ENCODE measurements at places on chromosomes 7 and 10. TPM values are rescaled to one million over a fixed set of nuclear protein-coding genes. Genes with fewer than 3 reads are reported as not detected.

DNA sequence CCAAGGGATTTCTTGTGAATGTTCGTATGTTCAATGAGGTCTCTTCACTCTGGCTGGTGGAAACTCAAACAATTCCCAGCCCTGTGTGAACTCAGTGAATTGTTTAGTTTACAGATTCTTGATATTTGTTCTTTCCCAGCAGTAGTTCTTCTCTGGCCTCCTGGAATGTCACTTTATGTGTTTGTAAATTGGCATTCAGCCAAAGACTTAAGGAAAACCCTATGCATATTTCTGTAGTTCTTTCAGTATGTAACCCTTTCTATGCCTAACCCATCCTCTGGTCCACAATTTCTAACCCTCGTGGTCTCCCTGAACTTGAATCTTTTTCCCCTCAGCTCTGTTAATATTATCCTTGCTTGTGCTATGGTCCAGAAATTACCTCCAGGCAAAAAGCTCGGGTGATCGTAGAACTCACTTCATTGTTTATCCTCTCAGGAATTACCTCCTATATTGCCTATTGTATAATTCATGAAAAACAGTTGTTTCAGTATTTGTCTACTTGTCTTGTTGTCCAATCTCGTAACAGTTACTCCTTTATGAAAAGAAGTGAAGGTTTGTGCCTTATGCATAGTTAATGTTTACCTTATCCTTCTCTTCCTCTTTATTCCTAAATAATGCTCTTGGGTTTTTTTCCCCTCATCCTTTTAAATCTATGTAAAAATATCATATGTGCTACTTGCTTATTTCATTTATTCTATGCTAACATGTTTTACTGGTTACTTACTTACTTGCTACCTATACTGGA, 23.7 kb upstream of the AGR3 start:
- no peaks in the 10 kb centered on the region for H3K27me3 ChIP-seq
- DNase-seq: no peak
- no peak overlapping the region for H3K27ac ChIP-seq
- no peaks in the 10 kb centered on the region for H3K4me1 ChIP-seq

GRCh38 chr10:55397777-55398496, 596.9 kb upstream of the PCDH15 start:
- no peak for DNase-seq
- H3K27me3 ChIP-seq: no peaks in the 10 kb centered on the region

- no peak for DNase-seq
- H3K4me3 ChIP-seq: no peak overlapping the region
- H3K27me3 ChIP-seq: no peaks in the 10 kb centered on the region
- H3K36me3 ChIP-seq: no peaks in the 10 kb centered on the region
- no peaks in the 10 kb centered on the region for H3K4me1 ChIP-seq
Measured at GRCh38 chr10:81909453-81909852, 34.5 kb downstream of the NRG3 start.

- peaks cover 14% of the 10 kb centered on the region for H3K27me3 ChIP-seq
- no peaks in the 10 kb centered on the region for H3K4me1 ChIP-seq
- no peaks in the 10 kb centered on the region for H3K36me3 ChIP-seq
- H3K27ac ChIP-seq: no peak overlapping the region
Measured at GRCh38 chr7:112995059-112995824, 91.4 kb downstream of the GPR85 start.

GRCh38 chr7:150358988-150359621, 9.5 kb upstream of the REPIN1 start:
- peaks cover 41% of the 10 kb centered on the region for H3K4me1 ChIP-seq
- H3K4me3 ChIP-seq: no peak overlapping the region
- no peak for DNase-seq
- H3K36me3 ChIP-seq: peaks cover 4% of the 10 kb centered on the region
- no peaks in the 10 kb centered on the region for H3K27me3 ChIP-seq

DNA sequence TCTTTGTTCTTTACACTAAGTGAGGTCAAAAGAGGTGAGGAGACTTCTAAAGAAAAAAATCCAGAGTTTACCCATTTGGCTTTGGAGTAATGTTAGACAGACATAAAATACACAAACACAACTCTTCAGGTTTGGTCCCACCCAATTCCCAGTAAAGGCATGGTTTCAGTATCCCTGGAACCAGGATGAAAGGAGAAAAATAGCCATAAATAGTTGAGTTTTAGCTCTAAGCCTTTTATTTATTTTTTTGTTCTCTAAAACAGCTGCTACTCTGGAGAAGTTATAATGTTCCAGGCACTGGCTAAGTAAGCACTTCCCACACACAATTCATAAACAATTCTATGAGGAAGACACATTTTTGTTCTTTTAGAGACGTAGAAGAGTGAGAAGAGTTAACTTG, 4.0 kb downstream of the ABCB1 start:
- H3K27ac ChIP-seq: no peak overlapping the region
- DNase-seq: no peak
- H3K27me3 ChIP-seq: no peaks in the 10 kb centered on the region
- H3K4me3 ChIP-seq: no peak overlapping the region

GRCh38 chr7:2409745-2410414, 6.5 kb downstream of the CHST12 start:
- DNase-seq: no peak
- peaks cover 4% of the 10 kb centered on the region for H3K36me3 ChIP-seq

DNA sequence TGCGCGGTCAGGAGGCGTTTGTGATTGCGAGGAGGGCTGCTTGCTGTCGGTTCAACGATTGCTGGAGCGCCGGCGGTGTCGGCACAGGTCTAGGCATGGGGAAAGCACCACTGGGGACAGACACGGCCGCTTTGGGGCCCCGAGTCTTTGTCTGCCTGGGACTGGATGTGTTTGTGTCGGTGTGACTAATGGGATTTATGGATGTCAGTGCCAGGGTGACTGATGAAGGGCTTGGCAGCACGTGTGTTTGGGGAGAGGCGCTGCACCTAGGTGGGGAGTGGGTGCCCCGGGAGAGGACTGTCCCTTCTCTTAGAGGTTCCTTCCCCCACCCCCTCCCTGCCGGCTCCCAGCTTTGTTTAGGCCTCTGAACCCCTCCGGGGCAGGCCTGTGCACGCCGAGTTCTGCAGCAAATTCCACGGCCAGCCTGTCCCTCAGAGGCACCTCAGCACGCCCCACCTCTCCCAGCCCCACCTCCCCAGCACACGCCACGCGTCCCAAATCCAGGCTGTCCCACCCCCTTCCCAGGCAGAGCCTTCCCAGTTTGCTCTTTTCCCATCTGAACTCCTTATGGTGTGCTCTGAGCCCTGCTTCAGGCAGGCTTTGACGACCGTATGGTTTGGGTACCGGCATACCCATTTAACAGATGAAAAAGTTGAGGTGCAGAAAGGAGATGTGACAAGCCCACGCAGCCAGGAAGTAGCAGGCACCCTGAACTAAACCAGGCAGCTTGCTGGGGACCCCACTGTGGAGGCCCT, 6.4 kb upstream of the TNRC18 start:
- peaks cover 18% of the 10 kb centered on the region for H3K4me1 ChIP-seq
- no peak for DNase-seq
- H3K4me3 ChIP-seq: no peak overlapping the region
- peaks cover 77% of the 10 kb centered on the region for H3K27me3 ChIP-seq
- H3K36me3 ChIP-seq: peaks cover 5% of the 10 kb centered on the region

- no peaks in the 10 kb centered on the region for H3K27me3 ChIP-seq
- DNase-seq: no peak
- H3K36me3 ChIP-seq: peaks cover 25% of the 10 kb centered on the region
- no peak overlapping the region for H3K4me3 ChIP-seq
Measured at GRCh38 chr7:128755075-128755818, 16.1 kb downstream of the CALU start.

GRCh38 chr10:132151286-132151950, 35.3 kb upstream of the DPYSL4 start:
- H3K27me3 ChIP-seq: no peaks in the 10 kb centered on the region
- H3K27ac ChIP-seq: no peak overlapping the region
- no peaks in the 10 kb centered on the region for H3K36me3 ChIP-seq
- no peak for DNase-seq

TSPAN13 gene
- 1.4 TPM for total RNA-seq

AGK gene
- 86.0 TPM for total RNA-seq

NUTM2B gene
- total RNA-seq: 0.37 TPM

ZPBP gene
- total RNA-seq: not detected

CYP2C9 gene
- total RNA-seq: not detected
